Endothelial cell of umbilical vein (primary cell): ENCODE measurements at places on chromosomes 12 and 14. TPM values are rescaled to one million over a fixed set of nuclear protein-coding genes. Genes with fewer than 3 reads are reported as not detected.

DNA sequence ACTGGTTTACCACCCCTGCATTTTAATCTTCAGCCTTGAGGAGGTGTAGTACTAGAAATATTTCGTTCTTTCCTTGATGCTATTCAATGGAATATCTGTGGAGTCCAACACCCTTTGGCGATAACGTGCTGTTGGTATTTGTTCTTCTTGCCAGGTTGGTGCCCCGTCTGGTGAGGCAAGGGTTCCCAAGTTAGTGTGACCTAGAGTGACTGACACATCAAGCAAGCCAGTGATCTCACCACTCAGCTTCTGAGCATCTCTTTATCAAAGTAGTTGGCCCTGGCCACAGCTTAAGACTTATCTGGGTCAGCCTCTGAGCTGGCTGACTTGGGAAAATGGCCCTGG, 60.2 kb downstream of the PLXNC1 start:
- peaks cover 4% of the 10 kb centered on the region for H3K27me3 ChIP-seq
- DNase-seq, result no peak
- no peaks in the 10 kb centered on the region for H3K36me3 ChIP-seq
- no peak overlapping the region for H3K27ac ChIP-seq

GRCh38 chr14:101539880-101540279, 21.4 kb upstream of the DIO3 start:
- no peak overlapping the region for H3K4me3 ChIP-seq
- DNase-seq, result no peak
- H3K4me1 ChIP-seq, result no peaks in the 10 kb centered on the region

DNA sequence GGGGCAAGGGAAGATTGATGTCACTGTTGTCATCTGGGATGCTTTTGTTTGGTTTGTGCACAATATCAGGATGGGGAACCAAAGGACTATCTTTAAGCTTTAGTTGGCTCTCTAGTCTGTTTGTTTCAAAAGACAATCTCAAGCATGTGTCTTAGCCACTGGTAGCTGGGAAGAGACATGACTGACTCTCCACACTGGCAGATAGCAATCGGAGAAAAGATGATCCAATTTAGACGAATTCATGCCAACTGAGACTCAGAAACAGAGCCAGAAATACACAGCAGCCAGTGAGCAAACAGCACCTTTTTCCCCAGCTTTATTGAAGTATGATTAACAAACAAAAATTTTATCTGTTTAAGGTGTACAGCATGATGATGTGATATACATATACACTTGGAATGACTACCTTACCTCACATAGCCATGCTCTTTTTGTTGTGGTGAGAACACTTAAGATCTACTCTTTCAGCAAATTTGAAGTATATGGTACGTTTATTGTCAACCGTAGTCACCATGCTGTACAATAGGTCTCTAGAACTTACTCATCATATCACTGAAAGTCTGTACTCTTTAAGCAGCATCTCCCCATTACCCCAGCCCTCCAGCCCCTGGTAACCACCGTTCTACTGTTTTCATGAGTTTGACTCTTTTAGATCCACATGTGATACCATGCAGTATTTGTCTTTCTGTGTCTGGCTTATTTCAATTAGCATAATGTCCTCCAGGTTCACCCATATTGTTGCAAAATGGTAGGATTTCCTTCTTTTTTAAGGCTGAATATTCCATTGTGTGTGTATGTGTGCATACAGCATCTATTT, 50.6 kb downstream of the DUSP16 start:
- DNase-seq, result no peak
- H3K36me3 ChIP-seq, result no peaks in the 10 kb centered on the region
- H3K4me3 ChIP-seq, result no peak overlapping the region
- peaks cover 4% of the 10 kb centered on the region for H3K4me1 ChIP-seq
- no peak overlapping the region for H3K27ac ChIP-seq
- no peaks in the 10 kb centered on the region for H3K27me3 ChIP-seq

- H3K4me1 ChIP-seq, result no peaks in the 10 kb centered on the region
- H3K4me3 ChIP-seq, result no peak overlapping the region
- no peaks in the 10 kb centered on the region for H3K36me3 ChIP-seq
- no peaks in the 10 kb centered on the region for H3K27me3 ChIP-seq
- DNase-seq, result no peak
- H3K27ac ChIP-seq, result no peak overlapping the region
Observed at GRCh38 chr12:103505371-103506236, 9.8 kb upstream of the C12orf42 start.

HAL gene
- total RNA-seq, result 0.44 and 0.62 TPM in 2 replicates

DNA sequence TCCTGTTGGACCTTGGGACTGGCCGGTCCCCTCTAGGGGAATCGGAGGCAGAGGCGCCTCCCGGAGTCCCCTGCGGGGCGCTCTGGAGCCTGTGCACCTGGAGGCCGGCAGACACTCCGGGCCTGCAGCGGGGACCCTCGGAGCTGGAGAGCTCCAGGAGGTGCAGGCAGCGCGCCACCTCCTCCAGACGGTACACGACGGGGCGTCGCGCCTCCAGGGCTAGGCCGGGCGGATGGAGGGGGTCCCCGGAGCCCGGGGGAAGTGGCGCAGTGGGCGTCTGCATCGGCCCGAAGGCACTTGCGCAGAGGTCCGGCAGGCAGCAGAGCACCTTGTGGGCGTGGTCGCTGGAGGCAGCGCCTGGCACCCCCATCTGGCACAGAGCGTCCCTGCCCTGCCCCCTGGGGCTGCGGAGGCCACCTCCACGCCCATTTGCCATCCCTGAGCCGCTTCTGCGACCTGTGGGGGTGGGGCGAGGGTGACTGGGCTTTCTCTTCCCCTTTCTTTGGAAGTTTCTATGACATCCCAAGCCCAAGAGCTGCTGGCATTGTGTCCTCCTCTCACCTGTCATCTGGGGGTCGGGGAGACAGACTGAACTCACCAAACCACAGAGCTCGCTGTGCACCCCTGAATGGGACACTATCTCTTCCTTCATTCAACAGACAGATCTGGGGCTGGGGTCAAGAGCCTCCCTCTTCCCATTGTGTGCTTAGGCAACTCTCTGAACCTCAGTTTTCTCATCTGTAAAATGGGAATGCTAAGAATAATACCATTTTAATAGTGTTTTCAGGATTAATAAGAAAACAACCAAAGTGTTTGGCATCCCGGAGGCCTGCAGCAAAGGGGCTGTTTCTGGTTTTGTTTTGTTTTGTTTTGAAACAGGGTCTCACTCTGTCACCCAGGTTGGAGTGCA, 37.5 kb upstream of the CORO1C start:
- no peak overlapping the region for H3K27ac ChIP-seq
- no peaks in the 10 kb centered on the region for H3K4me1 ChIP-seq
- no peaks in the 10 kb centered on the region for H3K36me3 ChIP-seq
- H3K4me3 ChIP-seq, result peak overlapping the region; percentile 2

DNA sequence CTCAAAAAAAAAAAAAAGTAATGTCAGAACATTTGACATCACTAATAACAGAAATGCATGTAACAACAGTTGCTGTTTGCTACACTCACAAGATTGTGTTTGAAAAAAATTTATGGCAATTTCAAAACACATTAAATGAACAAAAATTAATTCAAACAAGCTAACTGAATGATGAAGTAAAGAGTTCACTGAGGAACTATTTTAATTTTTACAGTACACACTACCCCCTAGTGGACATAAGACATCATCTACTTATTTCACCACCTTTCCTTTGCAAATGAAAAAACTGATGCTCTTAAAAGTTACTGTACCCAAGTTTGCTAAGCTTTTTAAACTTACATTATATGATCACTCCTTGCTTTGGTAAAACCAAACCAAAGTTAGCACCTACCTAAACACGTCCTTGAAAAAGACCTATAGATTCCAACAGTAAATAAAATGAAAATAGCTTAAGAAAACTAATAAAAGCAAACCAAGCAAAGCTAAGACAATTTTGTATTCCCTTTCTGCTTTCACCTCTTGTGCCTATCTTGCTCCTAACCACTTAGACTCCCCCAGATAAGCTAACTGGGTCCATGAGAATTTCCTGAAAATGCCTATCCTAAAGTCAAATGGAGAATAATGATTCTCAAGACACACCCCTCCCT, 22.2 kb downstream of the UBE2N start:
- H3K36me3 ChIP-seq, result no peaks in the 10 kb centered on the region
- DNase-seq, result peak; percentile 76
- H3K4me1 ChIP-seq, result peaks cover 2% of the 10 kb centered on the region
- H3K27me3 ChIP-seq, result no peaks in the 10 kb centered on the region

DNA sequence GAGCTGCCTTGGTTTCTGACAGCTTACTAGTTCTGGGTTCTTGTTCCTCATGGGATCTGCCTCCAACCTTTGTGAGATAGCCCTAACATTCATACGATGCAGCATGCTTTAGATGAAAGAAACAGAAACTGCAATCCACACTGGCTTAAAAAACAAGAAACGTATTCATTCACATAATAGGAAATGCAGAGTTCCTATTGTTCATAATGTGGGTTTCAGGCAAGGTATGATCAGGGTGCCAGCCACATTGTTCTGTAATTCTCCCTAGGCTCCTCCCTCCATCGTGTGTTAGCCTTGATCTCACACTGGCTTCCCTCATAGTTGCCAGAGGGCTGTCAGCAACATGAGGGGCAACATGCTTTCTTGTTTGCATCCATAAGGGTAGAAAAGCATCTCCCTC, 2.7 kb upstream of the CCDC63 start:
- no peak overlapping the region for H3K27ac ChIP-seq
- no peak for DNase-seq
- H3K4me1 ChIP-seq, result no peaks in the 10 kb centered on the region
- peaks cover 11% of the 10 kb centered on the region for H3K27me3 ChIP-seq
- H3K36me3 ChIP-seq, result no peaks in the 10 kb centered on the region
- no peak overlapping the region for H3K4me3 ChIP-seq

DNA sequence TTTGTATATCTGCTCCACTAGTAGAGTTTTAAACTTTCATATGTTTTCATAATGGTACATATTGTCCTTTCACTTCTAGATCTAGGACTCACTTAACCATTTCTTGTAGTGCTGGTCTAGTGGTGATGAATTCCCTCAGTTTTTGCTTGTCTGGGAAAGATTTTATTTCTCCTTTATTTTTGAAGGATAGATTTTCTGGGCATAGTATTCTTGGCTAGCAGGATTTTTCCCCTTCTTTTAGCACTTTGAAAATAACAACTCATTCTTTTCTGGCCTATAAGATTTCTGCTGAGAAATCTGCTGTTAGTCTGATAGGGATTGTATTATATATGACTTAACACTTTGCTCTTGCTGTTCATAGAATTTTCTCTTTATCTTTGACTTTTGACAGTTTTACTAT, 69.3 kb downstream of the CAND1 start:
- H3K27me3 ChIP-seq, result no peaks in the 10 kb centered on the region
- H3K4me1 ChIP-seq, result no peaks in the 10 kb centered on the region
- no peaks in the 10 kb centered on the region for H3K36me3 ChIP-seq
- no peak overlapping the region for H3K27ac ChIP-seq

DNA sequence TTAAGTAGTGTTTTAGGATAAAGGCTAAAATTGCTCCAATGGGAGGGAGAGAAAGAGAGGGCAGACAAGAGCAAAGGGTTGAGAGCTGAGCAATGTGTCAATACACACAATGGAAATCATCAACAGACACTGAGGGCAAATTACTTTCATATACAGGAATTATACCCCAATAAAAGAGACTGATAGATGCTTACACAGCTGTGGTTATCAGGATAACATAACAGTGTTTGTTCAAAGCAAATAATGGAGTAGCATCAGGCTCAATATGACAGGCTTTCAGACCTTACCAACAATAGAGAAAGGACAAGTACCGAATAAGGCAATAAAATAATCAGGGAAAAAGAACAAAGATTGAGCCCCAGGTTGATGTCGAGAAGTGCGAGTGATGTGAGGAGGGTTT, 53.4 kb upstream of the DIO2 start:
- DNase-seq, result no peak
- no peaks in the 10 kb centered on the region for H3K27me3 ChIP-seq
- H3K36me3 ChIP-seq, result no peaks in the 10 kb centered on the region
- no peaks in the 10 kb centered on the region for H3K4me1 ChIP-seq
- H3K27ac ChIP-seq, result no peak overlapping the region
- H3K4me3 ChIP-seq, result no peak overlapping the region

PROX2 gene
- total RNA-seq, result not detected in 2 replicates

- no peaks in the 10 kb centered on the region for H3K27me3 ChIP-seq
- no peak overlapping the region for H3K4me3 ChIP-seq
- no peak overlapping the region for H3K27ac ChIP-seq
Observed at GRCh38 chr12:110798461-110798860, 48.3 kb upstream of the CCDC63 start.

GRCh38 chr12:62800707-62801400, 134.1 kb downstream of the PPM1H start:
- no peaks in the 10 kb centered on the region for H3K4me1 ChIP-seq
- H3K36me3 ChIP-seq, result no peaks in the 10 kb centered on the region
- no peak for DNase-seq

- no peak for DNase-seq
- no peaks in the 10 kb centered on the region for H3K4me1 ChIP-seq
- no peaks in the 10 kb centered on the region for H3K27me3 ChIP-seq
- no peaks in the 10 kb centered on the region for H3K36me3 ChIP-seq
- H3K4me3 ChIP-seq, result no peak overlapping the region
Observed at GRCh38 chr12:3670083-3670620, 82.8 kb downstream of the CRACR2A start.

FGF6 gene
- total RNA-seq, result not detected in 2 replicates

DNA sequence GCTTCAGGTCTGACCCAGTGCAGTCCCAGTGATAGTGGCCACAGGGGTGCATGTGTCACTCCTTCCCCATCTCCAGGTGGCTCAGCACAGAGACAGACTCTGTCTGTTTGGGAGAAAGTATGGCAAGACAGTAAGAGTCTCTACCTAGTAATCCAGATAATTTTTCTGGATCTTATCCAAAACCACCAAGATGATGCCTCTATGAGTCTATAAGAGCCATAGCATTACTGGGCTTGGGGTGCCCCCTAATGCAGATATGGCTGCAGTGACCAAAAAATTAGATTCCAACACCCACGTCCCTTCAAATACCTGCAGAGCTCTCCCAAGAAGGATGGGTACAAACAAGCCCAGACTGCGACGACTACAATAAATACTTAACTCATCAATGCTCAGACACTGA, 123.8 kb downstream of the GRIP1 start:
- no peak for DNase-seq
- H3K27me3 ChIP-seq, result peaks cover 3% of the 10 kb centered on the region
- H3K4me1 ChIP-seq, result no peaks in the 10 kb centered on the region
- H3K4me3 ChIP-seq, result no peak overlapping the region
- no peak overlapping the region for H3K27ac ChIP-seq

LRP1 gene
- total RNA-seq, result 3.8 and 4.6 TPM in 2 replicates

DNA sequence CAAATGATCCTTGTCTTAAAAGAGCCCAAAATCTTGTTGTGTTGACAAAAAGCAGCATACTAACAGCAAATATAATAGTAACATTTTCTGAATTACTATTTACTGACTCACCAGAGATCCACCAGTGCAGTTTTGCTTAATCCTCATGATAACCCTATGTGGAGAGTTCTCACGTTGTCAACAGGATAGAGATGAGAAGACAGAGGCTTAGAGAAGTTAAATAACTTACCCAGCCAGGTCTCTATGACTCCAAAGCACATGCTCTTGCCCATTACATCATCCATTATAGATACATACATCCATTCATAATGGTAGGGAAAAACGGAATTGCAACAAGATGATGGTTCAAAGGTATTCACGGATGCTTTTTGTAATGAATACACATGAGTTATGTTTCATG, 111.9 kb downstream of the PAX9 start:
- no peaks in the 10 kb centered on the region for H3K4me1 ChIP-seq
- no peaks in the 10 kb centered on the region for H3K36me3 ChIP-seq
- no peaks in the 10 kb centered on the region for H3K27me3 ChIP-seq
- H3K27ac ChIP-seq, result no peak overlapping the region

DNA sequence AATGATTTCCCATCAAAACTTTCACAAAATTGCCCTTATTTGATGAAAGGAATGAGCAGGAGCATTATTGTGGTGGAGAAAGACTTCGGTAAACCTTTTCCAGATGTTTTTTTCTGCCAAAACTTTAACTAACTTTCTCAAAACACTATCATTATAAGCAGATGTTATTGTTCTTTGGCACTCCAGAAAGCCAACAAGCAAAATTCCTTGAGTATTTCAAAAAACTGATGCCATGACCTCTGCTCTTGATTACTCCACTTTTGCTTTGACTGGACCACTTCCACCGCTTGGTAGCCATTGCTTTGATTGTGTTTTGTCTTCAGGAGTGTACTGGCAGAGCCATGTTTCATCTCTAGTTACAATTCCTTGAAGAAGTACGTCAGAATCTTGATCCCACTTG, 29.7 kb upstream of the RAB21 start:
- H3K27me3 ChIP-seq, result no peaks in the 10 kb centered on the region
